Sciatic nerve (tissue), 2 donors: ENCODE measurements at places on chromosomes 7 and 10.

- DNase-seq, result no peak
Observed at GRCh38 chr10:15238555-15239335, 70.3 kb upstream of the NMT2 start.

GRCh38 chr7:100483722-100484672, at the start of gene NYAP1:
TSS of gene NYAP1 (plus strand) at chr7:100483927. CDS start at chr7:100485312, 1,385 bp downstream.
- peak; percentile 84 for DNase-seq

DNA sequence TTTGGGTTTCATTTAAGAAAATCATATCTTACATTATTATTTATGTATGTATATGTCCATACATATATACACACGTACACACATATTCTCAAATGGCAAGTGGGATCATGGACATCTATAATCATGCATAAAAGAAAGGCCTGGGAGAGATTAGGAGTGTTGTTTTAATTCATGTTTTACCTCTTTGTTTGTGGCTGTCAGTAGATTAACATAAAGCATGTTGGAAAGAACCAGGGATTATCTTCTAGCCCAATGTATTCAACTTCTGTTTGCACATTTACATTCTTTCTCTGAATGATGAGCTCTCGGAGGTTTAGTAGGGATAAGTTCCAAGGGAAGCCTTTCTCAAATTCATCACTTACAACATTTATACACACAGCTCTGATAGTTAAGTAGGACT, 191.4 kb downstream of the NSUN6 start:
- no peak for DNase-seq

- DNase-seq, result no peak
Observed at GRCh38 chr7:117775801-117776200, 97.4 kb downstream of the CTTNBP2 start.

DNA sequence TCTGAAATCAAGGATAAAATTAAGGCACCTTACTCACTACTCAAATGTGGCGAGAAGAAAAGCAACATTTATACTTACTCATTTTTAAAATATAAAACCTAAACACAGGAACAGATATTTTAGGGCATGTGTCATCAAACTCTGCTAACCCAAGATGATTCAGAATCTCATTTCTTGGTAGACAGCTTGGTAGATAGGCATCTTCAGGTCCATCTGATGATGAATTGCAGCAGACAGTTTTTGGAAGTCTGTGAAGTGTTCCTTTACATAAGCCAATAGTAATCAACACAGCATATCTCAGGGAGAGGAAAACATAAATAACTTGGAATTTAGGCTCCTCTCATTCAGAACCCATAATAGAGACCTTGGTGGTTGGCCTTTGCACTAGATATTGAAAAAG, 3.4 kb downstream of the HIPK2 start:
- DNase-seq, result no peak

- DNase-seq, result no peak
Observed at GRCh38 chr7:29017713-29018112, 59.6 kb upstream of the TRIL start.

- no peak for DNase-seq
Observed at GRCh38 chr7:142771353-142771723, 568 bp downstream of the PRSS2 start.

DNA sequence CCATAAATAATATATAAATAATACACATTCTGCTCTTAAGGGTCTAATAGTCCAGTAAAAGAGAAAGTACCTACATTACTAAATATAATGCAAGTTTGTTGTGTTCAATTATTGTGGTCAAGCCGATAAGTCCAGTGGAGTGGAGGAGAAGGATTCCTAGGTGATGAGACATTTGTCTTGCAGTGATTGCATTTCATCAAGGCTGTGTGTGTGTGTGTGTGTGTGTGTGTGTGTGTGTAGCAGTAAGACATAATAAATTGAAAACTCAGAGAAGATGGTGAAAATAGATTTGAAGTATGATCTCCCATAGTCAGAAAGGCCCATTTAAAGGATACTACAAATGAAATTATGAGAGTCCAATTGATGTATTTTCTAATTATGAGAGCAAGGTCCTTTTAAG, 192.5 kb upstream of the SEMA3C start:
- no peak for DNase-seq

- no peak for DNase-seq
Observed at GRCh38 chr7:149599636-149600206, 102.1 kb upstream of the ZNF746 start.

DNA sequence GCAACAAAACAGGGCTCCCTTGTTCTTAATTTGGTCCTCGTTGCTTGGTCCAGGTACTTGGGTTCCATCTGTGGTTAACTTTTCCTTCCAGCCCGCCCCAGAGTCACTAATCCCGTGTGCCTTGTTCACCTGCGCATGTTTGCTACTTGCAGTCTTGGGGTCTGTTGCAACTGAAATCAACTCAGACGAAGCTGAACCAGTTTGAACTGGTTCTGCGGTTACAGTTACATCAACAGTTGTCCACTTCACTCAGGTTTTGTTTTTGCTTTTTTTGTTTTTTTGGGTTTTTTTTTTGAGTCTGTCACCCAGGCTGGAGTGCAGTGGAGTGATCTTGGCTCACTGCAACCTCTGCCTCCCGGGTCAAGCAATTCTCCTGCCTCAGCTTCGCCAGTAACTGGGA, 34.7 kb downstream of the TRRAP start:
- DNase-seq, result no peak

DNA sequence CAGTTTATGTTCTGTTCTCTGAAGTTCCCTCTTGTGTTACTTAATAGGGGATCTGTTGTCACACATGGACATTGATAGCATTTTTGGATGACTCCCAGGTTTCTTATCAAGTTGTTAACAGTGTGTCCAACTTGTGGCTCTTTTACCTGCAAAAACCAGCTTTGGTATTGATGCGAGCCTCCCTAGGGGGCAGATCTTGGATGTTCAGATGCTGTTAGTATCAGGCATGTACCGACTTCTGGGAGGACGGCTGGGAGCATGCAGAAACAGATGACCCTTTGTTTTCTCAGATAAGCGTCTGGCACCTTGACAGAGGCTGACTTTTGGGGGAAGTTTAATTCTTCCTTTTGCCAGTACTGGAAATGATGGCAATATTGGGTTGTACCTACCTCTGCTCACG, 2.2 kb downstream of the PLPP4 start:
- DNase-seq, result no peak

DNA sequence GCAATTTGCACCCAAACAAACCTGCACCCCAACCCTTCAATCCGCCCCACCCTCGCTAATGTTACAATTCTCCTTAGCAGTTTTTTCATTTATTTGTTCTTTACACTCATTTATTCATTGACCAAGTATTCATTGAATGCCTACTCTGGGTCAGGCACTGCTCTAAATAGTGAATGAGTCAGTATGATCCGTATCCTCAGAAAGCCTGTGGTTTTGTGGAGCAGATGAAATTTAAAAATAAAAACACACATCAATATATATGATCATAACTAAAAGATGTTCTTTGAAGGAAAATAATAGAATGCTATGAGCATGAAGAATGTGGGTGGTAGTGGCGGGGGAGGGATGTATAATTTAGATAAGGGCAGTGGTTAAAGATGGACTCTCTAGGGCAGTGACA, 13.3 kb downstream of the IFIT5 start:
- no peak for DNase-seq

DNA sequence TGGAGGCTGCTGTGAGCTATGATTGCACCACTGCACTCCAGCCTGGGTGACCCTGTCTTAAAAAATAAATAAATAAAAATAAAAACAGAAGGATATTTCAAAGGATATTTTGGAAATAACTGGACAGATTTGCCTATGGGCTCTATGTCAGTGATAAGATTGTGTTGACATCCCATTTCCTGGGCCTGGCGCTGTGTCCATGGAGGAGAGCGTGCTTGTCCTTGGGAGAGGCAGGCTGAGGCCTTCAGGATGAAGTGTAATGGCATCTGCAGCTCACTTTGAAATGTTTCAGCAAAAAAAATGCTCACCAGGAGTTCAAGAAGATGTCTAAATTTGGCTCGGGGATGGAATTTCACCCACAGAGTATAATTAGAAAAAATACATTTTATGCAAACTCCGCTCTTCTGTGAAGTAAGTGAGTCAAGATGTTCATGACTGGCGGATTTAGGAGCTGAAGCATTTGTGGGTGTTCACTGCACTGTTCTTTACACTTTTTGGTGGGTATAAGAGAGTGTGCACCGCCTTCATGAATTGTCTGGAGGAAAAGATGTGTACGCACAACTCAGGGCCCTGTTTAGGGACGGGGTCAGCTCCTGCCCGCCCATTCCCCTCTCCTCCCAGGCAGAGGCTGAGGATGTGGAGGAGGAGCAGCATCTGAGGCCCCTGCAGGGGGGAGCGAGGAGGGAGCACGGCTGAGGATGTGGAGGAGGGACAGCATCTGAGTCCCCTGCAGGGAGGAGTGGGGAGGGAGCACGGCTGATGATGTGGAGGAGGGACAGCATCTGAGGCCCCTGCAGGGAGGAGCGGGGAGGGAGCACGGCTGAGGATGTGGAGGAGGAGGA, 18.5 kb upstream of the FOXL3 start:
- no peak for DNase-seq

DNA sequence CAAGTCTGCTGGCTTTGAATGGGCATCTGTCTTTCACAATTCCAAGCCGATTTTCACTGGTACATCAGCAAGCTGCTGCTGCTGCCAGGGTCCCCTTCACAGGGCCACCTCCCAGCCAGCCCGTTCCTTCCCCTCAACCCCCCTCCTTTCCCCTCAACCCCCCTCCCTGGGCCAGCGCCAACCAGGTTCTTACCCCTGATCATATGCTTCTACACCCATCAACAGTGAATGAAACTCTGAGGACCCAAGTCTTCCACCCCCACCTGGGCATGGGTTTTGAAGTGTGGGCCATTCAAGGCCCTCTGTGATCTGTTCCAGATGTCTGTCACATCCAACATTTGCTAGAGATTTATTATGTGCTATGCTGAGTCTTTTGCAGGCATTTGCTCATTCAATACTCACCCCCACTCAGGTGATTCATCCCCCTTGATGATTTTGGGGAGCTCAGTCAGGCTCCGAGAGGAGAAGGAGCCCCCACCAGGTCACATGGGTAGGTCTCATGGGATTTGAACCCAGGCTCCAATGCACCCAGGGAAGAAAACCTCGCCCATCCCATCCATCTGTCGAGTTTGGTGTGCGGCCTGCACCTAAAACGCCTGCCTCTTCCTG, 52.7 kb upstream of the FOXK1 start:
- no peak for DNase-seq

- no peak for DNase-seq
Observed at GRCh38 chr7:50659329-50659965, 94.2 kb upstream of the DDC start.

- DNase-seq, result no peak
Observed at GRCh38 chr10:35532141-35532540, 73.0 kb upstream of the GJD4 start.

DNA sequence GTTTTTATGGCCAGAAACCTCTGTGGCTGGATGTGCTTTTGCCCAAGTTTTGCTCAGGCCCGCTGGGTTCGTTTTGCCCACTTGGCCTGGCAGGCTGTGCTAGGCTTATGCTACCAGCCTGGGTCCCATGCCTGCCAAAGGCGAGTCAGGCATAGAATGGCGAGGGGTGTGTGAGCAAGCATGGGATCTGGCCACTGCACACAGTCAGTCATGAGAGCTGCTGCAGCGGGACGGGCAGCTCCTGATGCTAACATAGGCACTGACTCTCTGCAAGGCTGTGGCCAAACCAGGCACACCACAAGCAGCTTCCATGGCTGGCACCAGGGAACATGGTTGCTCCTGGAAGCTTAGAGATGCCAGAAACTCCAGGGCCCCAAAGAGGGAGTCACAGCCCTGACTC, 52.9 kb upstream of the PCDH15 start:
- DNase-seq, result no peak

DNA sequence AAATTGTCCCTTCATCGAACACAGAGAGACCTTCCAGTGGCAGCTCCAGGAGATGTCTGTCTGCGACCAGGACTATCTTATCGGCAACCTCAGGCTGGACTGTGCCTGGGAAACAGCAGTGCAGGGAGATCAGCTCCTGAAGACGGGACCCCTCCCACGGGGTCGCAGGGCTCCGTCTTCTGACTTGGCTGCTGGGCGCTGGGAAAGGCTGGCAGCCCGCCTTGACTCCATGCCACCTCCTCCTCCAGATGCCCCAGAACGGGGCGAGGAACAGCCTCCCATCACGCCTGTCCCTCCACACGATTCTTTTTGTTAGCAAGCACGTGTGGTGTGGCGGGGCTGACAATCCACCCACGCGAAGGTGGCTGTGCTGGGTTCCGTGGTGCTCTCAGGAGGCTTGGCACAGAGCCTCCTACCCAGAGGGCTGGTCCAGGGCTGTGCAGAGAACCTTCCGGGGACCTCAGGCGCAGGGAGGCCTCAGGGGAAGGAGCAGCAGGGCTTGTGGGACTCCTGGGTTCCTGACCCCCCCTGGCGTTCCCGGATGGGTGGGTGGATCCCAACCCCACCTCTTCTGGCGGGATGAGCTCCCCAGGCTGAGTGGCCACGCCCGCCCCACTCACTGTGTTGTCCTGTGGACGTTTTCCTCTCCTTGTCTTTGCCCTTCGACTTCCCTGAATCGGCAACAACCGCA, 47.6 kb upstream of the NKX6-2 start:
- peak; percentile 51 for DNase-seq

DNA sequence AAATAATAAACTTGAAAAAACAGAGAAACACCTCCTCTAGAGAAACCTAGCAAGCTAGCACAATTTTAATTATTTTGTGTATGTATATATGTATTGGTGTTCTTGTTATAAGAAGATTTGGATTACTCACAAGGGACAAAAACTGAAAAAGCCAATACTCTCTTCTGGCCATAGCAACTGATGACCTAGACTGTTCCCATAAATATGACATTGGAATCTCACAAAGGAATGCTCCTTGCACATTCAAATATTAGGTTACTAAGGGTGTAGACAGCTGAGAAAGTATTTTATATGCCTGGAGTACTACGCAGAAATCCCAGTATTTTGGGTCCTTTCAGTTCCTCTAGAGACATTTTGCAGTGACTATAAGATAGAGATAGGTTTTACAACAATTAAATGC, 279.4 kb downstream of the FZD1 start:
- DNase-seq, result no peak

- DNase-seq, result no peak
Observed at GRCh38 chr7:27186668-27187474, 1.8 kb upstream of the HOXA11 start.

DNA sequence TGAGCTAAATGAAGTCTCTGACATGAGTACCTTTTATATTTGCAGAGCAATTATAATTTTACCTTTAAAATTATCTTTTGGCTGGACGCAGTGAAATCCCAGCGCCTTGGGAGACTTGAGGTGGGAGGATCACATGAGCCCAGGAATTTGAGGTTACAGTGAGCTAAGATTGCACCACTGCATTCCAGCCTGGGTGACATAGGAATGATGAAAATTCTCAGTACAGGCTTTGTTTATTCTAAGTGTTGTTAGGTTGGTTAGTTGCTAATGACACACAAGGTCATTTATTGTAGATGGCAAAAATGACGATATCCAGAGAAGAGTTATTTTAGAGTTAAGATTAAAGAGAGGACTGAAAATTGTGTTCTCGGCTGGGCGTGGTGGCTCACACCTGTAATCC, 87.6 kb downstream of the XRCC2 start:
- peak; percentile 4 for DNase-seq

- DNase-seq, result no peak
Observed at GRCh38 chr7:36346260-36346831, 43.3 kb upstream of the ANLN start.

GRCh38 chr7:148473703-148474480, 116.7 kb upstream of the C7orf33 start:
- DNase-seq, result no peak
